ENCODE measurements at places on chromosomes 4 and X. TPM values are rescaled to one million over a fixed set of nuclear protein-coding genes. Genes with fewer than 3 reads are reported as not detected.

- H3K36me3 ChIP-seq = no peaks in the 10 kb centered on the region
- no peaks in the 10 kb centered on the region for H3K4me1 ChIP-seq
- no peaks in the 10 kb centered on the region for H3K27me3 ChIP-seq
- DNase-seq = no peak
- no peak overlapping the region for H3K27ac ChIP-seq
- no peak overlapping the region for H3K4me3 ChIP-seq
Measured at GRCh38 chr4:8086783-8087445, 71.7 kb downstream of the ABLIM2 start.

DNA sequence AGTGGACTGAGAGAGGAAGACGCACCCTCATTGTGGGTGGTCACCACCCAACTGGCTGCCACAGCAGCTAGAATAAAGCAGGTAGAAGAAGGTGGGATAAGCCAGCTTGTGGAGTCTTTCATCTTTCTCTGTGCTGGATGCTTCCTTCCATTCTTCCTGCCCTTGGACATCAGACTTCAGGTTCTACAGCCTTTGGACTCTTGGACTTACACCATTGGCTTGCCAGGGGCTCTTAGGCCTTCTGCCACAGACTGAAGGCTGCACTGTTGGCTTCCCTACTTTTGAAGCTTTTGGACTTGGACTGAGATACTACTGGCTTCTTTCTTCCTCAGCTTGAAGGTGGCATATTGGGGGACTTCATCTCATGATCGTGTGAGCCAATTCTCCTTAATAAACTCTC, 33.5 kb downstream of the ADH6 start:
- no peak overlapping the region for H3K27ac ChIP-seq
- DNase-seq = no peak
- no peaks in the 10 kb centered on the region for H3K27me3 ChIP-seq
- H3K4me3 ChIP-seq = no peak overlapping the region

DNA sequence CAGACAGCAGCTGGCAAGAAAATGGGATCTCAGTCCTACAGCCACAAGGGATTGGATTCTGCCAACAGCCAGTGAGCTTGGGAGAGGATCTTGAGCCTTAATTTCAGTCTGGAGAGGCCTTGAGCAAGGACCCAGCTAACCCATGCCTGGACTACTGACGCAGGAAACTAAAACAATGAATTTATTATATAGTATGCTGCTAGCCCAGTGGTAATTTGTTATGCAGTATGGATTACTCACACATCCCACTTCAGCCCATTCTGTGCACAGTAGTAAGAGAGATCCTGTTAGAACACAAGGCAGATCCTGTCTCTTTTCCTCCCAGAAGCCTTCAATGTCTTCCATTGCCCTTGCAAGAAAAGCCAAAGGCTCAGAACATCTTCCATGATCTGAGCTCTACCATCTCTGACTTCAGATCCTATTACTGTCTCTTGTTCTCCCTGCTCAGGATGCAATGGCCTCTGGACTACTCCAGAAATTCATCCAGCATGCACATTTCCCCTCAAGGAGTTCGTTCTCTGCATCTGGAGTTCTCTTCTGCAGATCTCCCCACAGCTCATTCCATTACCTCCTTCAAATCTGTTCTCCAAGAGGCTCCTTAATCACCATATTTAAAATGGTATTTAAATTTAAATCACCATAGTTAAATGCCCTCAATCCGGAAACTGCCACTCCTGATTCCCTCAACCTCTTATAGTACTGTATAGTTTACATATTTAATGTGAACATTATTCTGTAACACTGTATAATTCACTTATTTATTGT, 27.6 kb downstream of the SMIM20 start:
- no peaks in the 10 kb centered on the region for H3K27me3 ChIP-seq
- no peaks in the 10 kb centered on the region for H3K36me3 ChIP-seq
- H3K4me3 ChIP-seq = no peak overlapping the region
- no peak overlapping the region for H3K27ac ChIP-seq
- H3K4me1 ChIP-seq = no peaks in the 10 kb centered on the region

GRCh38 chr4:21884615-21885014, 64.0 kb downstream of the KCNIP4 start:
- no peaks in the 10 kb centered on the region for H3K4me1 ChIP-seq
- no peak overlapping the region for H3K4me3 ChIP-seq
- DNase-seq = no peak
- no peaks in the 10 kb centered on the region for H3K36me3 ChIP-seq

DNA sequence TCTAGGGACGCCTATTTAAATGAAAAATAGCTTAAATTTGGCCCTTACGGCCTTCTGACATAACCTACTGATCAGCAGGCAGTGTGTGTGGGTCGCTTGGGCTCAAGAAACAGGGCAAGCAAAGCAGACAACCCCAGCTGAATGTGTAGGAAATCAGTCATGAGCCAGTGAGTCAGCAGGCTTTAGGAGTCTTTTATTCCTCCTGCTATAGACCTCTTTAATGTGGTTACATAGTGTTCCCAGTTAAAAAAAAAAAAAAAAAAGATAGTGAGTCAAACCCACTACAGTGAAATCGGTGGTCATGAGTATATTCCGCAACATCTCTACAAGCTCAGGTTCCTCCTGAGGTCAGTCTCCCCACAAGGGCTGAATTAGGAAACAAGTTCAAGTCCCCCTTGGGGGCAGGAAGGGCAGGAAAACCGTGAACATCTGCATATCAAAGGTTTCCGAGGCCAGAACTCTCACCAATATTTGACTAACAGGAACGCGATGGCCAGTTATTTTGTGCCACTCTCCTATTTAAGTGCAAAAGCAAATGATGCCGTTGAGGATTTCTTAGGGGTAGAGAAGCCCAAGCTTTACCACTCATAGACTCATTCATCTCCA, 32.7 kb downstream of the ACSL1 start:
- H3K27ac ChIP-seq = no peak overlapping the region
- no peaks in the 10 kb centered on the region for H3K27me3 ChIP-seq
- H3K36me3 ChIP-seq = no peaks in the 10 kb centered on the region
- DNase-seq = no peak
- no peaks in the 10 kb centered on the region for H3K4me1 ChIP-seq
- no peak overlapping the region for H3K4me3 ChIP-seq

DNA sequence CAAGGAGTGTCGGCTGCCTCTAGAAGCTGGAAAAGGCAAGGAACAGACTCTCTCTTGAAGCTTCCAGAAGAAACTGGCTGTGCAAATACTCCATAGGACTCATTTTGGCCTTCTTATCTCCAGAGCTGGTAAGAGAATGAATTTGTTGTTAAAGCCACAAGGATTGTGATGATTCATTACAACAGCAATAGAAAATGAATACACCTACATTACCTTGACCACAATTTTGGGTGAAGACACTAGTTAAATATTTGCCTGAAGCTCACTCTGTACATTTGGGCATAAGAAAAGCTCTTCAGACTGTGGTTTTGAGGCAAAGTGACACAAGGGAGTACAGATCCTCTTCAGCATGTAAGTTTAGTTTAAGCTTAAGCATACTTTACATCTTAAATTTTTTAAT, 134.5 kb upstream of the TLL1 start:
- H3K4me1 ChIP-seq = no peaks in the 10 kb centered on the region
- no peaks in the 10 kb centered on the region for H3K27me3 ChIP-seq
- no peak overlapping the region for H3K27ac ChIP-seq
- H3K36me3 ChIP-seq = no peaks in the 10 kb centered on the region
- no peak overlapping the region for H3K4me3 ChIP-seq
- no peak for DNase-seq

DNA sequence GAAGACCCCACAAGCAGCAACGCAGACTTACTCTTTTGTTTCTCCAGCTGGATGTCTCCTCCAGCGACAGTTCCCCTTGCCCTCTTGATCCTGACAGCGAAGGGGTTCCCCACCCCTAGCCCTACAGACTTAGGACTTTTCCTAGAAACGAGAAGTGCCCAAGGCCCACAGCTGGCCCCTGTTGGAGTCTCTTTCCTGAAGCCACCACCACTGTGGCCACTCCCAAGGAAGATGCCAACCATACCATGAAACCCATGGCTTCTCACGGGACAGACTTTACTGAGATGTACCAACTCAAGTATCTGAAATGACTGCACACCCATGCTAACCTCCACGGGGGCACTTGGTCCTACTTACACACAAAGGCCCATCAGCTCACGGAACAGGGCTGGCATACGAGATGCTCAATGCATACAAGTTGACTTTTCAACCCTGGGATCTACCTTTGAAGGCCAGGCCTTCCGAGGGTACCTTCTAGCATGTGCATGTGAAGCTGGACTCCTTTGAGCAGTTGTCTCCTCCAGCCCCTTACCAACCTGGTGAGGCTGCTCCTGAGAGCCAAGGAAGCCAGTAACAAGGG, 924 bp upstream of the IRAK1 start:
- H3K4me1 ChIP-seq = no peaks in the 10 kb centered on the region
- peaks cover 21% of the 10 kb centered on the region for H3K36me3 ChIP-seq
- H3K27me3 ChIP-seq = no peaks in the 10 kb centered on the region
- peak overlapping the region; percentile 69 for H3K4me3 ChIP-seq
- DNase-seq = no peak
- H3K27ac ChIP-seq = peak overlapping the region; percentile 87

DNA sequence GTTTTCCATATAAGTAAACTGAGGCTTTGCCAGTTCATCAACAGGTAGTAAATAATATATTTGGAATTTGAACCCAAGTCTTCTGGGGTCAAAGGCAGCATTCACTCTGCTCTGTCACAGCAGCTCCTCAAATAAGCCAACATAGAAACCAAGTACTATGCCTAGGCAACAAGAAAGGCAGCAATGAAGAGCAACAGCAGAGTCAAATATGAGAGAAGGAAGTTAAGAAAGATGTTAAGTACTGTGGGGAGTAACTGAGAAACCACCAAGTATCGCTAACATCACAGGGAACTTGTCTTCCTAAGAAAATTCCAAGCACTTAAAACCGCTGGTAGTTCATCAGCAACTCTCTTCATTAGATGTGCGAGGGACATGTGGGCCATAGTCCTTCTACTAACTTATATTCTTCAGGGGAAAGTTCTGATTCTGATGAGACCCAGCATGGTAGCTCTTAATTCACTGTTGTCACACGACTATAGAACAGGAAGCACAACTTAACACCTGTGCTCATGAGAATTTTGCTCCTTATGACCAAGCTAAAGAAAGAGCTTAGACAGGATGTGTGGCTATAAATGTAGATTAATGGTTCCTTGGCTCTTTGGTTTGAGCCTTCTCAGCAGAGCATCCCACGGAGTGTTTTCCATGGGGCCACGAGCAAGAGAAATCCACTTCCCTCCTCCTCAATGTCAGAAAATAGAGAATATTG, 107.8 kb downstream of the AR start:
- no peak for DNase-seq
- no peak overlapping the region for H3K27ac ChIP-seq
- H3K4me3 ChIP-seq = no peak overlapping the region
- H3K27me3 ChIP-seq = no peaks in the 10 kb centered on the region
- H3K4me1 ChIP-seq = no peaks in the 10 kb centered on the region

- no peak for DNase-seq
- H3K27me3 ChIP-seq = no peaks in the 10 kb centered on the region
- no peak overlapping the region for H3K27ac ChIP-seq
- no peak overlapping the region for H3K4me3 ChIP-seq
- H3K4me1 ChIP-seq = no peaks in the 10 kb centered on the region
Measured at GRCh38 chrX:55450259-55450658, 1.7 kb upstream of the MAGEH1 start.

GRCh38 chrX:16765594-16765993, 20.7 kb upstream of the TXLNG start:
- H3K36me3 ChIP-seq = no peaks in the 10 kb centered on the region
- no peaks in the 10 kb centered on the region for H3K4me1 ChIP-seq
- no peak overlapping the region for H3K27ac ChIP-seq
- no peaks in the 10 kb centered on the region for H3K27me3 ChIP-seq
- H3K4me3 ChIP-seq = no peak overlapping the region
- DNase-seq = no peak

DNA sequence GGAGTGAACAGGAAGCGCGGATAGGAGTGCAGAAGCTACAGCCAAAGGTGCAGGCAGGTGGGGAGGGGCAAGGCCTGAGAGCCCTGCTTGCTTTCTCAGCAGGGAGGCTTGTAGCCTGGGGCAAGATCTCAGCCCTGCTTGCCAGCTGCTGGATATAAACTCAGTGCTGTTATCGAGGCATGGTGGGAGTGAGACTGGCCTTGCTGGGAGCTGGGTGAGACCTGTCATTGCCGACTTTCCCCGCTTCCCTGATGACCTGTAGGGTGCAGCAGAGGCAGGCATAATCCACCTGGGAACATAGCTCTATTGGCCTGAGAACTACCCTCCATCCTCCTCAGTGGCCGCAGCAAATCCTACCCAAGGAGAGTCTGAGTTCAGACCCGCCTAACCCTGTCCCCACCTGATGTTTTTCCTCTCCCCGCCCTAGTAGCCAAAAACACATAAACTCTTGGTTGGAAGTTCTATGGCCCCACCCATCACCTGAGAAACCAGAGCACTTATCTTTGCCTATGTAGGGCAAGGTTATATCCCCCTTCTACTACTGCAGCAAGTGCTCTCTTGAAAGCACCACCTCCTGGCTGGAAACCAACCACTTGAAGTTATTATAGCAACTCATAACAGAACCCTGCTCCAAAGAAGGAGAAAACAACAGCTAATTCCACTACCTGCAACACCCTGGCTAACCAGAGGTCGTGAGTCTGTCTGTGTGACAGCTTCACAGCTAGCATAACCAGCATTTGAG, 80.7 kb downstream of the FHIP1A start:
- H3K36me3 ChIP-seq = no peaks in the 10 kb centered on the region
- H3K27me3 ChIP-seq = no peaks in the 10 kb centered on the region
- H3K4me3 ChIP-seq = no peak overlapping the region
- DNase-seq = no peak
- no peak overlapping the region for H3K27ac ChIP-seq

GRCh38 chrX:134174859-134175258, 62.1 kb upstream of the CCDC160 start:
- H3K36me3 ChIP-seq = no peaks in the 10 kb centered on the region
- no peak overlapping the region for H3K27ac ChIP-seq
- H3K27me3 ChIP-seq = no peaks in the 10 kb centered on the region

- no peak for DNase-seq
- peaks cover 45% of the 10 kb centered on the region for H3K36me3 ChIP-seq
Measured at GRCh38 chr4:6620891-6621555, 19.5 kb upstream of the MRFAP1 start.

DNA sequence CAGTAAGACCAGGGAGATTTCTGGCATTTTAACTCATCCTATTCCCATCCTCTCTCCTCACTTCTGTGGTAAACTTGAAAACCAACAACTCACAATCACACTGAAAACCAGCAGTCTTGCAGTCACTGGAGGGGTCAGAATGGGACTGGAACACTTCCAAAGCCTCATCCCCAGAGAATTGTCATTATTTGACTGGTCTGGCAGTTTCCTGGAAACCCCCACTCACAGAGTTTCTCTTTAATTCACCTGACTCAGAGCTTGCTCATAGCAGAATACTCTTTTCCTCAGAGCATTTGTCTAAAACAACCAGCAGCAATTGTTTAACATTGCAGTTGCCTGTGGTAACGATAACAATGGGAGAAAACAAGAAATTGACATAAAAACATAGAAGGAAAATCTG, 7.3 kb upstream of the RAB9B start:
- H3K27ac ChIP-seq = no peak overlapping the region
- no peaks in the 10 kb centered on the region for H3K27me3 ChIP-seq
- H3K4me3 ChIP-seq = no peak overlapping the region
- no peaks in the 10 kb centered on the region for H3K36me3 ChIP-seq

The NPY2R gene
- total RNA-seq = not detected

The CXCL11 gene
- total RNA-seq = not detected

The RTL3 gene
- 0.94 TPM for total RNA-seq

The DCAF12L1 gene
- total RNA-seq = not detected

The GALNTL6 gene
- total RNA-seq = 0.70 TPM

The ZAR1 gene
- not detected for total RNA-seq

The DMP1 gene
- not detected for total RNA-seq

The FREM3 gene
- not detected for total RNA-seq

All from Peyer's patch (tissue), 4 donors.